ENCODE measurements at places on chromosomes 6 and 20.
A peak's percentile ranks its signal among the peaks of the same experiment; 100 is the strongest.

- DNase-seq = peak; percentile 63
These were observed 2.5 kb downstream of the IP6K3 start for GRCh38 chr6:33744001-33744848.

GRCh38 chr20:54219751-54220426 is 12.0 kb downstream of the PFDN4 start:
- DNase-seq = peak; percentile 52

DNA sequence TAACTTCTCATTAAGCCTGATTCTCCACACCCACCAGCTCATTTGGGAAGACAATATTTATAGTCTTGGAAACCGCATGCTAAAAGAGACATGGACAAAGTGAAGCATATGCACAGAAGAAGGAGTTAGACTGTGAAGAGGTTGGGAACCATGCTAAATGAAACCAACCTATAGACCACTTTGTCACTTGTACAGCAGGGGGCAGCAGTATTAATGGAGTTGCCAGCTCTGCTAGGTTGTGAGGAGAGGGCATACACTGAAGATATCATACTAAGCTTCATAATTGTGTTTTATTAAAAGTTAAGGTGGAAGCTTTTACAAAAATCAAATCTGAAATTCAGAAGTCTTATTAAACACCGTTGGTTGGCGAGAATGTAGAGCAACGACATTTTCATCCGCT is 38.3 kb upstream of the HMGCLL1 start:
- DNase-seq = peak; percentile 43

DNA sequence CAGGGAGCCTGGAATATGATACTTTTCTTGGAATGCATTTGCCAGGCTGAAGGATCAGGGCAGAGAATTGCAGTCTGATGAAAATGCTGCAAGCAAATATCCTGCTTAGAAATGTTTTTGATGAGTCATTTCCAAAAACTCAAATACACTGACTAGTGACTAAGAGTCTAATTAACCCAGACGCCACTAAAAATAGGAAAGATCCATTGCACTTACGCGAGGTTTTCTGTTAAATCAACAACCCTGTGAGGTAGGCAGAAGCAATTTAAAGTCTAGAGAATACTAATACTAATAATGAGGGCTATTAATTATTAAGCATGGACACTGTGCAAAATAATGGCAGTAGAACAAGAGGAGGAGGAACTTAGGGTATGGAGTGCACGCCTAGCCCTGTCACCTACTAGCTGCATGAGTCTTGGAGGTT is 130.1 kb upstream of the DOK5 start:
- peak; percentile 86 for DNase-seq

GRCh38 chr6:54787825-54788224 is 58.7 kb upstream of the FAM83B start:
- DNase-seq = no peak

GRCh38 chr6:152554851-152555250 is 82.3 kb downstream of the SYNE1 start:
- no peak for DNase-seq

GRCh38 chr20:58784321-58785074 is 66.2 kb downstream of the GNAS-AS1 start:
- DNase-seq = no peak

GRCh38 chr6:42781546-42781795 is 381 bp upstream of the BICRAL start:
- DNase-seq = peak; percentile 60

- no peak for DNase-seq
These were observed 517.1 kb downstream of the PKHD1 start for GRCh38 chr6:51570168-51570921.

DNA sequence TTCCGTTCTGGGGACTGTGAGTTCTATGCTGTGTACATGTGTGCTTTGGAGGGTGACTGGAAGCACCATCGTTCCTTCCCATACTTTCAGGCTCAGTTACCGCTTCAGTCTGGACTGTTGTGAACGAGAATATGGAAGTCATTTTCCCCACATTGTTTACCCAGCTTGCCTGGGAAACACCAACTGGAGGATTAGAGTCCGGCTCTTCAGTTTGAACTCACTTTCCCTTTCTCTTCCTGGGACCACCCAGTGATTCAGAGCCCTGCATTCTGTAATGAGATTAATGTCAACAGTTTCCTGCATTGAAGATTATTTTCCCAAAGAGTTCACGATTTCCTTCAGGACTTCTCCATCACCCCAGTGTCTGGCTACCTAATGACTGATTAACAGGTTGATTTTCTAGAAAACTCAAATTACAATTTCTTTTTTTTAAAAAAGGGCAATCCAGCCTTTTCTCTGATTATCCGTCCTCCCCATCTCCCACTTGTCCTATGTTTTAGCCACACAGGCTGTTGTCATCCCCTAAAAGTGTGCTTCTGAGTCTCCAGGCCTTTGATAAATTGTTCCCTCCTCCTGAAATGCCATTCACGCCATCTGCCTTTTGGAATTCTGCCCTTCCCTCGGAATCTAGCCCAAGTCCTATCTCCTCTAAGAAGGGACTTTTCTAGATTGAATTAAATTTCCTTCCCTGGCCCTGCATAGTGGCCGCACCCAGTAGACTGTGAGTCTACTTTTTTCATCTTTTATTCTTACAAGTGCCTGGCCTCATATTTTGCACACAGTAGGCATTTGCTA is 3.3 kb upstream of the TAGAP start:
- DNase-seq = no peak

DNA sequence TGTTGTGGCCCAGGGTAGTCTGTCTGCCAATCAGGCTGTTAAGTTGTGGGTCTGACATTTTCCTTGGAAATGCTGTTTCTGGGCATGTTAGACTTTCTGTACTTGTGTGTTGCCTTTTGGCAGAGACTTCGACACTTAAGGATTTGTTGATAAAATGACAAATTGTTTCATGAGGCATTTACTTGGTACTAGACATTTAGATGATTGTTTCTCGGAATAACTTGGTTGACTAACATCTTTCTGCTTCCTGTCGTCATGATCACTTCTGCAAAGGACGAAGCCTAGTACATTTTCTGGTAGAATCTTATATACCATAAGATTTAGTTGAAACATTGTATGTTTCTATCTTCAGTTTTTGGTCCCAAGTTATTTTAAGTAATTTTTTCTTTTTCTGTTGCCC is 34.1 kb downstream of the UTRN start:
- DNase-seq = no peak

GRCh38 chr6:63584566-63584965 is 12.3 kb downstream of the LOC128125822 start:
- no peak for DNase-seq

DNA sequence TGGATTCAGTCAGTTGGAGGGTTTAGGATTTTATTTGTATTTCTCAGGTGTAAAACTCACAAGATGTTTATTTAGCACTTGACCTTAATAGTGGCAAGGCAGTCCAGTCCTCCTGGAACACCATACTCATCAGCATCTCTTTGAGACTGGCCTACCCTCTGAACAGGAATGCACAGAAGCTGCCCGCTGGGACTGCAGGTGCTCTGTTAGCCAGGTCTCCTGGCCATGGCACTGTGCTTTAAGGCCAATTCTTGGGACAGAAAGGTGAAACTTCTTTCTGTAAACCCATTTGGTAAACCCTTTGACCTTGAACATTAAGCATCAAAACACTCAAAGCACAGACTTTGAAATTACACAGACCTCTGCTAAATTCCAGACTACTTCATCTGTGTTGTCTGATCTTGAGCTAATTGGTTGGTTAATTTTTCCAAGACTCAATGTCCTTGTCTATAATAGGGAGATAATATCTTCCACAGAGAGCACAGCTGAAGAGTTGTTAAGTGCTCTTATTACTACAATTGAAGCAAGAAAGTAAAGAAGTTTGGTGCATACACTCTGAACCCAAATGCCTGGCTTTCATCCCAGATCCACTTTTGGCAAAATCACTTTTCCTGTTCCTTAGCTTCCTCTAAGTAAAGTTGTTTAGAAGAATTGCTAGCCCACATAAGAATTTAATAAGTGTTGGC is 54.9 kb upstream of the NT5E start:
- peak; percentile 49 for DNase-seq

DNA sequence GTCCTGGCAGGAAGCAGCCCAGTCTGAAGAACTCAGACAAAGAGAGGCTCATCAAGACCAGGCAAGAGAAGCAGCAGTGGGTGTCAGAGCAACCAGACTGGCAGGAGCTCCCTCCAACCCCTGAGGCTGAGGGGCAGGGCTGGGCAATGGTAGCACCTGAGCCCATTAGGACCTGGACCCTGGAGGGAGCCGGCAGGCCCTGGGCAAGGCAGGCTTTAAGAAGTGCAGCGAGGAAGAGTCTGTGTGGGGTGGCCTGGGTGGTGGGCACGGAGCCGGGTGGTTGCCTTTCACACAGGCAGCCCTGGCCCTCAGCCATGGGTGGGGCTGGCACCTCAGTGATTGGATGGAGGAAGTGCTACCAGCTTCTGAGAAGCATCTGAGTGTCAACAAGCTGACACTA is 33.1 kb upstream of the IRF4 start:
- DNase-seq = no peak

GRCh38 chr6:144335311-144335861 is 50.3 kb downstream of the UTRN start:
- DNase-seq = no peak

DNA sequence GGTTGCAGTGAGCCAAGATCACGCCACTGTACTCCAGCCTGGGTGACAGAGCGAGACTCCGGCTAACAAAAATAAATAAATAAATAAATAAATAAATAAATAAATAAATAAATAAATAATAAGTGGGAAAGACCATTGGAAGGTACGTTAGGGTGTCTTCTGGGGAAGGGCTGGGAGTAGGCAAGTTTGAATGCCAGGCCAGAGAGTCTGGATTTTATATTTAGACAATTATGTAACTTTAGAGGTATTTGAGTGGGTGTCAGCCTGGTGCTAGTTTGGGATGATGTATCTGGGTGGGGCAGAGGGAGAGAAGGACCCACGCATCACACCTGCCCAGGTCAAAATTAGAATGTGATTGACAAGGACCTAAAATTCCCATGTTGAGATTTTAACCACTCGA is 108.5 kb upstream of the PRND start:
- no peak for DNase-seq

GRCh38 chr6:82066991-82067411 is 180.5 kb downstream of the IBTK start:
- no peak for DNase-seq

GRCh38 chr6:168937054-168937453 is 316.6 kb downstream of the THBS2 start:
- no peak for DNase-seq

DNA sequence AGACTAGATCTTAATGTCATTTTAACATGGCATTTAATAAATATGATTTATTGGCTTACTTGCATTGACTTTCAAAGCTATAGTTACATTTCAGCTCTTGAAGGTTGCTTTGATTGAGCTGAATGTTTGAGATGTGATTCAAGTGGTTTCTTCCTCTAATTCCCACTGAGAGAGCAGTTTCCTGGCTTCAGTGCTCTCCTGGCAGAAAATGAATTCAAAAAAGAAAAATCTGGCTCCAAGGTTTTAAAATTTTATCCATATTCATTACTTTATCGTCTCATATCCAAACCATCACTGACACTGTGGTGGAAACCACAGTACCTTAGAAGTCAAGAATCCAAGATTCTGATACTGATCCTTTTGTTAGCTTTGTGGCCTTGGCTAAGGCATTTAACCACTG is 263.1 kb upstream of the HSF2 start:
- DNase-seq = no peak

- DNase-seq = no peak
These were observed 59.6 kb upstream of the LAMP5 start for GRCh38 chr20:9454791-9455190.

- no peak for DNase-seq
These were observed 41.9 kb upstream of the DEFB112 start for GRCh38 chr6:50091641-50092040.

DNA sequence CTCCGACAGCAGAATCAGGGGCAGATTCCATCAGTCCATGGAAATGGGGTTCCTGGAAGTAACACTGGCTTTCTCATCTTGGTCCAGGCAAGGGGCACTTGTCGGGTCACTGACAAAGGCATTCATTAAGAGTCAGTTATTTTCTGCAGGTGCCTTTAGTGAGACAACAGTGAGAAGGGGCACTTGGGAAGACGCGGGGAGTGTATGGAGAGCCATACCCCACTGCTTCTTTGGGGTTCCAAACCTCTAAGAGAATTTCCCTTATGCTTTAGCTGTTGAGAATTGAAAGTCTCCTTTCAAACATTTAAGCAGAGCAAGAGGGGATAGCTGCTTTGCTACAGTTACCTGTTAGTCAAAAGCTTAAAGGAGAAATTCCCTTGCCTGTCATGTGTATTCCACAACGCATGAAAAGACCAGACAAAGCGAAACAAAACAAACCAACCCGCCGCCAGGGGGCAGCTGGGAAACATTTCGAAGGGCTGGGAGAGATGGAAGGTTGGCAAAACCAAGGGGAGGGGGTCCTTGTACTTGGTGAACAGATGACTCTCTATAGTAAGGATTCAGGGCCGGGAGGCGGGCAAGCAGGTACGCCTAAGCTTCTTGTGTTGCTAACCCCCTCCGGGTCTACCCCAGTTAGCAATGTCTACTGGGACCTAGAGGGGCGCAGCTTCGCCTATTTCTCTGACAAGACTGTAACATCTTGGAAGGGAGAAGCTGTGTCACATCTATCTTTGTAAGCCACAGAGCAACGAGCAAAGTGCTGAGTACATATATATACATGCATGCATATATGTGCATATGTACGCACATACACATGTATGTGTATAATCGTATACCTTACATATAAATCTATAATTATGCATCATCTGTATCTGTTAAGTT is 474.9 kb upstream of the AGPAT4 start:
- no peak for DNase-seq

GRCh38 chr20:2708073-2708415 is 15.5 kb downstream of the EBF4 start:
- DNase-seq = no peak

- no peak for DNase-seq
These were observed at the start of gene HCK for GRCh38 chr20:32052090-32052777. Gene HCK, plus strand, starts transcription at chr20:32052242.

GRCh38 chr20:49448917-49449316 is 33.6 kb downstream of the KCNB1 start:
- no peak for DNase-seq

DNA sequence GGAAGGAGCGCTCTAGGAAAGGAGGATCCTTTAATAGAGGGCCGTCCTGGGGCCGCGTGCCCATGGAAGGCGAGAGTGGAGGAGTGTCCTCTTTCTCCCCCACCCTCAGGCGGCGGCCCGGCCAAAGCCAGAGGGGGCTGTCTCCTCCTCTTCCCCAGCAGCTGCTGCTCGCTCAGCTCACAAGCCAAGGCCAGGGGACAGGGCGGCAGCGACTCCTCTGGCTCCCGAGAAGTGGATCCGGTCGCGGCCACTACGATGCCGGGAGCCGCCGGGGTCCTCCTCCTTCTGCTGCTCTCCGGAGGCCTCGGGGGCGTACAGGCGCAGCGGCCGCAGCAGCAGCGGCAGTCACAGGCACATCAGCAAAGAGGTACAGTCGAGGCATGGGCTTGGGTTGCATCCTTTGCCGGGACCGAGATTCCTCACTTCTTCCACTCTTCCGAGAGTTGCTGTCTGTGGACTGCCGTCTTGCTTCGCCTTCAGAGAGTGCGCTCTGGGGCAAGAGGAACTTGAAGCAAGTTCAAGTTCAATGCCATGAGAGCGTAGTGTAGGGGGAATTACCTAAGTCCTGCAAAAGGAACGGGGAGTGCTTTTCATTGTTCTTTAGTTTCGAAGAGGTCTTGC is at the start of gene LAMA2:
LAMA2 (plus strand) TSS at position 148 of the 621 bp plus-strand sequence; CDS start at position 256, 108 bp downstream.
- DNase-seq = peak; percentile 82
